ENCODE measurements at places on chromosomes 1 and 21.
A peak's percentile ranks its signal among the peaks of the same experiment; 100 is the strongest.

DNA sequence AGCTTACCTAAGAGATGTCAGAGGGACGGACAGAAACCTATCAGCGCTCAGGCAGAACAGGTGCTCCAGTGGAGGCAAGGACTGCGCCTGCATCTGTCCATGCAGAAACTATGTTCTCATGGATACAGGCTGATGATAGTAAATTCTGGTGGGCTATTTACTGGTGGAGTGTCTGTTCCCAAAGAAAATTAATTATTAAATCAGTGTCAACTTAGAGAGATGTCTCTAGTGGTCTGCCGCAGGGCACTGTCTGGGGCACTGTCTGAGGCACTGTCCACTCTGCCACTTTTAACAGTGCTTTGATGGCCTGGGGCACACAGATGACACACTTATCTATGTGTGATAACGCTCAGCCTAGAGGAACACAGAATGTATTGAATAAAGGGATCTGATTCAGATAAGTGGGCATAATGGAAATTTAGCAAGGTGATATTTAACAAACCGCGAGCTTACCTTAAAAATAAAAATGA, 148.1 kb downstream of the RGS7 start:
- ATAC-seq: no peak
- H3K36me3 ChIP-seq: no peaks in the 10 kb centered on the region
- H3K4me3 ChIP-seq: no peak overlapping the region
- no peaks in the 10 kb centered on the region for H3K4me1 ChIP-seq

DNA sequence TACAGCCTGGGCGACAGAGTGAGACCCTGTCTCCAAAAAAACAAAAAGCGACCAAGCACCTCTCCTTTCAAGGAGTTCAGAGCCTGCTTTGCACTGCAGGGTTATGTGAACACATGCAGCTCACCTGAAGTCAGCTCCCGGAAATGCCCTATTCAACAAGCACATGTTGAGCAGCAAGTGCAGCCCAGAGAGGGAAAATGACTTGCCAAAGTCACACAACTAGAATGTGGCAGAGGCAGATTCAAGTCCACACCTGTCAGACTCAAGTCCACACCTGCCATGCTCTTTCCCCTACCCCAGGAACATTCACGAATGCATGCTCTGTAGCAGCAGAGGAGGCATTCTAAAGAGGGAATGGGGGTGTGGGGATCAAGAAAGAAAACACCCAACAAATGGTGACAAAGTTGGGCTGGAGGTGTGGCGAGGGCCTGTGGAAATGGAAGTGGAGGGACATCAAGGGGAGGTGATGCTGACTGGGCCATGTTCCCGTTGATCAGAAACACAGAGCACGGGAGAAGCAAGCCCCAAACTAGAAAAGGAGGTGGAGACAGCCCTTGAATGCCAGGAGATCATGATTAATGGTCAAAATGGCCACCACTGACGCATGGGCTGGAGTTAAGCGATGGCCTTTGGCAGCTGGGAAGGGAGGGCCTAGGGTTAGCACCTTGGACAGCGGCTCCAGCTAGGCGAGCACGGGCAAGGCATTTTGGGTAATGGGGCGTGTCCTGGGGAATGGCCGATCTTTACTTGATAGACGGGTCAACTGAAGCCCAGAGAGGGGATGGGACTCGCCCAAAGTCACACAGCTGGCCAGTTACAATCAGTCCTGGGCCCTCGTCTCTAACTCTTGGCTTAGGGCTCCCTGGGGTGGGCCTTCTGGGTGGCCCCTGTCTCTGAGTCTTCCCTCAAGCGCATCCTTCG, 21.5 kb downstream of the RAP1GAP start:
- no peak overlapping the region for H3K27ac ChIP-seq
- H3K27me3 ChIP-seq: peaks cover 58% of the 10 kb centered on the region
- H3K4me1 ChIP-seq: peaks cover 22% of the 10 kb centered on the region

DNA sequence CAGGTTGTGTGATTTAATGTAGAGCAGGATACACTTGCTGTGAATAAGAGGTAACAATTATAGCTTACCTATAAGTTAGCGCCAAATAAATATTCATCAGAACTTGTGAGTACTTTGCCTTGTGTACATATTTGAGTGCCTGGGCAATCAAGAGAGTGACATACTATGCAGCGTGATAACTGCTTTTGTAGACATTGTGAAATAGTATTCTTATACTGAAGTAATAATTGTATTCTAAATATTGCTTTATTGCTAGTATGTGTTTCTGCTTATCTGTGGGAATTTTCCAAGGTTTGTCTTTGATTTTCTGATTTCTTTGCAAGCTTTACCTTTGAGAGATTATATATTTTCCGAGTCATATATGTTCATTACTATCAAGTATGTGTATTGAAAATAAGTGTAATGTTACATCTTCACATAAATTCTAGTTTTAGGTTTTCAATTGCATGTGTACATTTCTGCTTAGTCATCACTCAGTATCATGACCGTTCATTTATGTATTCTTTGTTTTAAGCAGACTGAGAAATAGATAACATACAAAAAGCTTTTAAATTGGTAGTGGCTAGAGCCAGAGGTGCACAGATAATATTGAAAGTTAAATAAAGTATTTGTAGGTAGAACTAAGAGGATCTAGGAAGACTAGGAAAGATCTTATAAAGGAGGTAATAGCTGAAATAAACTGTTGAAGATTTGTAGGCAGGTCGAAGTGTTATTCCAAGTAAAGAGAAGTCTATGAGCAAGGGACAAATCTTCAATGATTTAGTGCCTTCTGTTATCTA, 19.5 kb downstream of the USP25 start:
- no peaks in the 10 kb centered on the region for H3K27me3 ChIP-seq
- H3K4me1 ChIP-seq: peaks cover 73% of the 10 kb centered on the region
- ATAC-seq: no peak
- peak overlapping the region; percentile 71 for H3K27ac ChIP-seq

DNA sequence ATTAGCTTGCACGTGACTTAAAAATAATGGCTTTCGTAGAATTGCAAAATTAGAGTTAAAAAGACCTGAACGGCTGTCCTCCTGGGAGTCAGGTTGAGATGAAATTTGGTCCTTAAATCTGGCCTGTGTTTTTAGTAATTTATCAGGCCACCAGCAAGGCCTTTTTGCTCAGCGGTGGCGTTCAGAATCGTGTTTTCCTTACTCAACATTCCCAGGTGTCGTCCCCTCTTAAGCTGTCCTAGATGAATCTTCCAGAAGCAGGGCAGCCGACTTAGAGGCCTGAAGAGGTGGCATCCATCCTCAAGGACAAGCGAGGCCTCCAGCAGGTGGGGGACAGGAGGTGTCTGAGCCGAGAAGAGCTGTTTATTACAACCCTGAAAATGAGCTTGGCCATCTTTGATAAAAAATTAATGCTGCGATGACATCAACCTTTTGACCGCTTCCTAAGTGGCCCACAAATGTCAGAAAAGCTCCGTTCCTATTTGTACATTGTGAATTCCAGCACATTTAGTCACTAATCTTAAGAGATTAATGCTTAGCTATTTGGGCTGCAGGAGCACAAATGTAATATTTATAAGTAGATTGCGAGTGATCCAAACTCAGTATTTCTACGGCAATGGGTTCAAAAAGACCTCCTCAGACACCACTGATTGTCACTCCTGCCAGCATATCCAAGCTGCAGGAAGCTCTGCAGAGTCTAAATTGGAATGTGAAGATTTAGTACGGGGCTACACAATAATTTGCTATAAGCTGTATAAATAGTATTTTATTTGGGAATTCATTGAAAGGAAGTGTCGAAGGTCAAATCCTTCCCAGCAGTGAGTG, 344.1 kb upstream of the VAMP3 start:
- H3K4me1 ChIP-seq: no peaks in the 10 kb centered on the region
- H3K4me3 ChIP-seq: no peak overlapping the region
- peaks cover 4% of the 10 kb centered on the region for H3K27me3 ChIP-seq
- no peak for ATAC-seq
- no peak overlapping the region for H3K27ac ChIP-seq

GRCh38 chr1:184854036-184854435, 99.4 kb upstream of the EDEM3 start:
- ATAC-seq: no peak
- no peaks in the 10 kb centered on the region for H3K36me3 ChIP-seq
- H3K27me3 ChIP-seq: no peaks in the 10 kb centered on the region
- no peak overlapping the region for H3K27ac ChIP-seq
- H3K4me1 ChIP-seq: peaks cover 16% of the 10 kb centered on the region

DNA sequence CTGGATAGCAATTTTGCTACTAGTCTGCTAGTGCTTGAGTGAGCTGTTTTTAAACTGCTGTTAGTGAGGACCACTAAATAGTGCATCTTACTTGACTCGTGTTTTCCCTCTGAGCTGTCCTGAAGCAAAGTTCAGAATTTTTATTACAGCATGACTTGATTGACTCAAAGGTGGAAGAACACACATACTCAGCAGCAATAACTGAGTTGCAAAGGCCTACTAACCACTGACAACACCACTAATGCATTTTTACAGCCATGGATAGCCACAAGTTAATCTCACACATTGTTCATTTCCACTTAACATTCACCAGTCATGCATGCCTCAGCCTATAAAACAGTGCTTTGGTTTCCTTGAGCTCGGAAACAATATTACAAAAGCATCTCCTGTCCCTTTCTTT, 148.7 kb downstream of the RUNX1 start:
- ATAC-seq: no peak
- H3K4me1 ChIP-seq: no peaks in the 10 kb centered on the region
- no peak overlapping the region for H3K27ac ChIP-seq
- no peak overlapping the region for H3K4me3 ChIP-seq
- H3K36me3 ChIP-seq: peaks cover 37% of the 10 kb centered on the region
- no peaks in the 10 kb centered on the region for H3K27me3 ChIP-seq

- H3K36me3 ChIP-seq: no peaks in the 10 kb centered on the region
- H3K27ac ChIP-seq: no peak overlapping the region
- no peaks in the 10 kb centered on the region for H3K4me1 ChIP-seq
- H3K27me3 ChIP-seq: peaks cover 49% of the 10 kb centered on the region
- no peak overlapping the region for H3K4me3 ChIP-seq
- ATAC-seq: no peak
These were observed 38.1 kb upstream of the STUM start for GRCh38 chr1:226510453-226510852.

DNA sequence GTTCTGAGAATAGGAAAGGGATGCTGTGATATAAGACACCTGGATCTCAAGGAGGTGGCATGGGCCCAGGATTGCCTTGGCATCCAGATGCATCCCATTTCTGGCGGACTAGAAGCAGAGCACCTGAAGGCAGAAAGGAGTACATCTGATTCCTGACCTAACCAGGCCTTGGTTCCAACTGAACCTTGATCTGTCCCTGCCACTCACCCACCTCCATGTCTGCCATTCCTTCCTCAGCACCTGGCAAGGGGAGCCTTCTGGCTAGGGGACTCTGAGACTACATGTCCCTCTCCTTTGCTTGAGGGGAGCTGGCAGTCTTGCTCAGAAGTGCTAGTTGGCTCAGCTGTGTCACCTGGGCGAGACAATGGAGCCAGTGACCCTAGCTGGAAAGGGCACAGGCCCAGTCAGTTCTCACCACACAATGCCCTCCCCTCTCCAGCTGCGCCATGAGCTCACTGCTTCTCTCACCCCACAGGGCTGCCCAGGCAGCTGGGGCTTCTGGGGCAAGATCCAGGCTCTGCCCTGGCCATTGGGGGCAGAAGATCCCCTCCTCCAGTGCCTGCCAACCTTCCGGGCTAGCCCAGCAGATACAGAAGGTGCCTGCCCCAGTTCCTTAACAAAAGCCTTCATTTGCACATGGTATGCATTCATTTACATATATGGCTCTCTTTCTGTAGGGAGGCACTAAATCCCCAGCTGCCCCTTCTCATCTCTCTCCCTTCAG, 2.9 kb downstream of the IGSF8 start:
- peaks cover 36% of the 10 kb centered on the region for H3K4me1 ChIP-seq
- no peak overlapping the region for H3K4me3 ChIP-seq
- H3K27ac ChIP-seq: peak overlapping the region; percentile 81
- H3K27me3 ChIP-seq: no peaks in the 10 kb centered on the region

DNA sequence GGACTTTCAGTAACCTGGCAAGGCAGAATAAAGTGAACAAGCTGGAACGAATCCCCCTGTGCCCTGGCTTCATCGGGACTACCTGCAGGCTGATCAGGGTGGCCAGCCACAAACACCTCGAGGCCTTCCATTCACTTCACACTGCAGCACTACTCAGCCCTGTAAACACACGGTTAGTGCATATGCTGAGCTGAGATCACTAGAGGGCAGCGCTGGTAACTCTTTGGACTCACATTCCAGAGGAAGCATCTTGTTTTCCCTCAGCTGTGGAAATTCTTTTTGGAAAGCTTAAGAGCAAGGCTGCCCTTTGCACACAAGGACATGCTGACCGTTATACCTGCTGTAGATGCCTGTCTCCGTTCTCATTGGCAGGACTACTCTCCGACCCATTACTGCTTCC, 32.1 kb downstream of the PCSK9 start:
- H3K4me1 ChIP-seq: no peaks in the 10 kb centered on the region
- no peak overlapping the region for H3K4me3 ChIP-seq
- H3K27me3 ChIP-seq: no peaks in the 10 kb centered on the region
- peaks cover 73% of the 10 kb centered on the region for H3K36me3 ChIP-seq

DNA sequence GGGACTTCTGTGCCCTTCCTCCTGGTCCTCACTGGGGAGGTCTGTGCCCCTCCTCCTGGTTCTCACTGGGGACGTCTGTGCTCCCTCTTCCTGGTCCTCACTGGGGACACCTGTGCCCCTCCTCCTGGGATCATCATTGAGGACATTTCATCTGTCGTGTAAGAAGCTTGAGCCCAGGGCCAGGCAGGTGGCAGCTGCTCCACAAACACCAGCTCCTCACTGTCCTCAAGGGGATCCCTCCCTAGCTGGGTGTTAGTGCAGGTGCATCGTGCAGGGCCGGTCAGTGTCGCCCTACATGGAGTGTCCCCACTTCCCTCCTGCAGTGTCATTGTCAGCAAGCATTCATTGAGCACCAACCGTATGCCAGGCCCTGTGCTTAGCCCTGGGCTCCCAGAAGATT, 312.7 kb downstream of the PTPRU start:
- ATAC-seq: no peak
- H3K4me3 ChIP-seq: no peak overlapping the region
- no peak overlapping the region for H3K27ac ChIP-seq
- H3K36me3 ChIP-seq: no peaks in the 10 kb centered on the region
- no peaks in the 10 kb centered on the region for H3K4me1 ChIP-seq

- H3K27ac ChIP-seq: no peak overlapping the region
- no peak for ATAC-seq
- no peaks in the 10 kb centered on the region for H3K36me3 ChIP-seq
- H3K4me1 ChIP-seq: peaks cover 12% of the 10 kb centered on the region
- H3K4me3 ChIP-seq: no peak overlapping the region
These were observed 9.3 kb downstream of the RASSF5 start for GRCh38 chr1:206516728-206516990.

DNA sequence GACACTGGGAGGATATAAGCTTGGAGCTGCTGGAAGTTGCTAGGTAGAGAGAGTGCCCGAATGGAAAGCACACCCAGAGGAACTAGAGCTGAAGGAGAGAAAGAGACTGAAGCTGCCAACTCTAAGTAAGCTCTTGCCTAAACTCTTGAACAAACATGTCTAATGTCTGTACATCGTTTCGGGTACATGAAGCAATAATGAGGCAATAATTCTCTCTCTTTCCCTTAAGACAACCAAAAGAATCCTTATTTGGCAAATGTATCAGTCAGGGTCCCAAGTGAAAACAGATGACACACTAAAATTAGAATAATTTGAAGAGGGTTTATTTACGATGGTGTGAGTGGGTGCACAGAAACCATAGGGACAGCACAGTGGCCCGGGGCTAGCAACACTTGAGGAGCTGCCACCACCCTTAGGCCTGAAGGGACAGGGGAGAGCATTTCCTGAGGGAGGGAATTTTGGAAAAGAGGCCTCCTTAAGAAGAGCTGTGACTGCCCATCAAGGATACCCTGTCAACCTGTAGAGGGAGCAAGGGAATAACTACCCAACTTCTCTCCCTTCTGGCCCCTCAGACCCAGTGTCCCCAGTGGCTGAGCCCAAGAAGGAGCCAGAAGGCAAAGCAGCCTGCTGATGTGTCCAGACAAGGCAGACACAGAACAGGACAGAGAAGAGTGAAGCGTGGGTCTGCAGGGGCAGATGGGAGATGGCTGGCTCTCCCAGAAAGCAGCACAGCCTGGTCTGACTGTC, 36.1 kb upstream of the KHDRBS1 start:
- H3K4me3 ChIP-seq: no peak overlapping the region
- no peaks in the 10 kb centered on the region for H3K36me3 ChIP-seq
